Activated CD8-positive, alpha-beta memory T cell treated with anti-CD3 and anti-CD28 coated beads, Interleukin-2, amount 10 ng/mL, durations not matched to agents 7 days and 5 days (primary cell): ENCODE measurements at places on chromosomes 3 and 15. TPM values are rescaled to one million over a fixed set of nuclear protein-coding genes. Genes with fewer than 3 reads are reported as not detected.

- DNase-seq = no peak
Measured at GRCh38 chr3:196524527-196524926, 9.4 kb upstream of the SMCO1 start.

DNA sequence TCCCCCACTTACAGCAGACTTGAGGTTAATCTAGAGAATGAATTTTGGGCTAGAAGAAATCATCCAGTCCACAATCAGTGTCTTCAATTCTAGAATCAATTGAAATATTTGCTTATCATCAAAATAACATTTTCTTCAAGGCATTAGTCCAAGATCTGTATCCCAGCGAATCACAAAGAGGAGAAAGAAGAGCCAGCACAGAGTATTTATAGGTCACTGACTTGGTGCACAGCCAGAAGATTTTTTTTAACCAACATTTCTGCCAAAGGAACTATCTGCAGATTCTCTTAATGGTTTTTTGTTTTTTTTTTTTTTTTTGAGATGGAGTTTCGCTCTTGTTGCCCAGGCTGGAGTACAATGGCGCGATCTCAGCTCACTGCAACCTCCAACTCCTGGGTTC, 178.2 kb downstream of the TNIK start:
- DNase-seq = no peak

- no peak for DNase-seq
Measured at GRCh38 chr3:101512396-101512645, 691 bp downstream of the SENP7 start.

- DNase-seq = no peak
Measured at GRCh38 chr15:39960411-39960810, 26.5 kb downstream of the EIF2AK4 start.

GRCh38 chr15:79007066-79007465, 62.2 kb upstream of the CTSH start:
- peak; percentile 77 for DNase-seq

DNA sequence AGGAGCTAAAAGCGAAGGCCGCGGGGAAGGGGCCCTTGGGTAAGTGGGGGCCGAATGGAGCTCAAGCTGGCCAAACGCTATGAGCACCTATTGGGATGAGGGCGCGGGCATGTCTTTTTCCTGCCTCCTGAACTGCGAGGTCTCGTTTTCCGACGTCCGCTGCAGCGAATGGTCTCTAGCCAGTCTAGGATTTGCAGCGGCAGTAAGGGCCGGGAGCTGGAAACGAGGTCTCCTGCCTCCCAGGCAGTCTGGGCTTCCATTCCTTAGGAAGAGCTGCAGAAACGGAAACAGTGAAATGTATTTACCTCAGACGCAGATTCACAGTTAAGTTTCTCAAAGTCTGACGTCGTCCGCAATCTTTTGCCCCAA, 517 bp downstream of the TMA7 start:
- no peak for DNase-seq

DNA sequence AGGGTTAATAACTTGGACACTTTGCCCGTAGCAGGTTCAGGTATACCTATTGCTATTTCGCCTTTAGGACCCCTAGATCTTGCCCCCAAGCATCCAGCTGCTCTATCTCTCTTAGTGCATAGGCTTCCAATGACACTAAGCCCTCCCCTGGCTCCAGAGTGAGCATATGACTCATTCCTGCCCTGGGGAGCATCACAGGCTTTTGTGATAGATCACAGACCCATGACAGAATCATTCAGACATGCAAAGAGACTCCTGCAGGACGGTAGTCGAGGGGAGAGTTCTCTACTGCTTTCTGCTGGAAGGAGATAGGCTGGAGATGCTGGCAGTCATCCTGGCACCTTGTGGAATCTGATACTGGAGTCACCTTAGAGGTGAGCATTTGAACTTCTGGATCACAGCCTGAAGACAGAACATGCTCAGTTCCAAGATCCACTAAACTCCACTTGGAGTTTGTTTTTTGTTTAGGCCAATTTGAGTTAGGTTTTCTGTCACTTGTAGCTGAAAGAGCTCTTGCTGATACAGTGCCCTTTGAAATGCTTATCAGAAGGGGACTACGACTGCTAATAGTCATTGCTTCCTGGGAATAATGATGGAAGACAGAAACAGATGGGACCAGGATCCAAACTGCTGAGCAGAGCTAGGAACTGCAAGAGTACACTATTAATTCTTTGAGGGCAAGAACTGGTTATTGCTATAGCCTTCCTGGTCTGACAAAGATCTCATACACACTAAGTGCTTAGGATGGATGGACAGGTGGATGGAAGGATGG, 11.0 kb downstream of the LYSMD2 start:
- peak; percentile 57 for DNase-seq

DNA sequence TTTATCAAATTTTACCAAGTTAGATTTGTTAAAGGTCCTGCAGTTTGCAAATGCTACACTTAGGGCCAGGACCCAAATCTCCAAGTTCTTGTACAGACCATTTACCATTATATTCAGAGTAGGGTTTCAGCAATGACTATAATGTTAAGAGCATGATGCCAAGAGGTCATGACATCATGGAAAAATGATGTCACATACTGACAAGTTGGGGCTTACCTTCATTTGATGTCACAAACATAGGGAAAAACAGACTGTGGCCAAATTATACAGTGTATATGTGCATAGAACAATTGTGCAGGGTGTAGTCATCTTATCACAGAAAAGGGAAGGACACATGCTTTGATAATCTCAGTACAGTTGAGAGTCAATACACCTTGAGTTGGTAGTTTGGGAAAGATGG, 10.1 kb upstream of the THRB start:
- DNase-seq = no peak

DNA sequence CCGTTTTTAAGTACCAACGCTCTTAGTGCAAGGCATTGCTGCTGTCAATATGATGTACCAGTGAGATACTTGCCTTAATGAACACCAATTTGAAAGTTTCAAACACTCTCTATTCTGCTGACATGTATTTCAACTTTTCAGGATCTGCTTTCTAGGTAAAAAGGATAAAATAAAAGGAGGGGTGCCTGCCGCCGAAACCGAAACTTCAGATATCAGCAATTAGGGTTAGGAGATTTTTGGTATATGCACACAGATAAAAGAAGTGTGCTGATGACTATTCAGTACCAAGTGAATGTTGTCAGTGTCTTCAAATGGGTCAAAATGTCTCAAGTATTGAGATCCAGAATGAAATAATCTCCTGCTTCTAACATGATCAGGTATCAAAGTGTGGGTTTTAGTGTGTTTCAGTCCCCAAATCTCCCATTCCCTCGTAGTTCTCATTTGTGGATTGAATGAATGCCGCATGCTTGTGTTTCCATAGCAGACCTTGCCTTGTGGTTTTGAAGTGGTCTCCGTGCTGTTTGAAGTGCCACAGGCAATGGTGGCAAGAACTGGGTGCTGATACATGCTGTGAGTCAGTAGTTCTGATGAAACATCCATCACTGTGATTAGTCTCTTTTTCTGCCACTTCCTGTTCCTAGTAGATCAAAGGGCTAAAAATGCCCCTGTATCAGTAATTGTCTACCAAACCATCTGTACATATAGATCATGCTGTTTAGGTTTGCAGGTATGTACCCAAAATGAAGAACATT, 22.5 kb downstream of the CHST14 start:
- peak; percentile 71 for DNase-seq

GRCh38 chr15:38215707-38216106, 36.9 kb upstream of the SPRED1 start:
- no peak for DNase-seq

DNA sequence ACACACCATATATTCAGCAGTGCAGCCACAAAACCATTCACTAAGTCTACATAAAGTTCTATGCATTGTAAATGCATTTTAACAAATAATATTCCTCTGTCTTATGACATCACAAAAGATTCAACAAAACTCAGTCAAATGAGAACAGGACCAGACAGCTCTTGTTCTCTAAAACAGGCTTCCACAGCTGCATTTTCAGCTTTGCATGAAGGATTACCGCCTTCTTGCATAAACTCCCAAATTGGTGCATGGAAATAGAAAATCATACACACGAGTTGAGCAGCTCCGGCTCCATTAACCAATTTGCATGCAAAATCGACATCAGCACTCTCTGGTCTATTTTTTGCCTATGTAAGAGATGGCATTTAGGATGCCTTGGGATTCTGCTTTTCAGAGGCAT, 66.4 kb downstream of the RFTN1 start:
- DNase-seq = no peak

GRCh38 chr3:99843590-99844258, 26.1 kb downstream of the CMSS1 start:
- no peak for DNase-seq

GRCh38 chr15:74858369-74858740, 14.8 kb downstream of the SCAMP2 start:
- DNase-seq = no peak

GRCh38 chr15:87582169-87582568, 674.4 kb downstream of the NTRK3 start:
- no peak for DNase-seq

- DNase-seq = no peak
Measured at GRCh38 chr15:92984161-92984560, 84.0 kb downstream of the CHD2 start.

- DNase-seq = no peak
Measured at GRCh38 chr15:39301589-39301999, 279.3 kb upstream of the THBS1 start.

GRCh38 chr3:38649500-38650247, at the start of gene SCN5A:
TSS of gene SCN5A (minus strand) at chr3:38649687. CDS start at chr3:38633307, 16,380 bp downstream.
- DNase-seq = peak; percentile 50

- peak; percentile 95 for DNase-seq
Measured at GRCh38 chr15:70492240-70493177, 270.8 kb downstream of the UACA start.

- peak; percentile 73 for DNase-seq
Measured at GRCh38 chr3:186705882-186706780, 11.0 kb upstream of the KNG1 start.

- DNase-seq = no peak
Measured at GRCh38 chr15:41323611-41324010, 8.8 kb downstream of the OIP5 start.

DNA sequence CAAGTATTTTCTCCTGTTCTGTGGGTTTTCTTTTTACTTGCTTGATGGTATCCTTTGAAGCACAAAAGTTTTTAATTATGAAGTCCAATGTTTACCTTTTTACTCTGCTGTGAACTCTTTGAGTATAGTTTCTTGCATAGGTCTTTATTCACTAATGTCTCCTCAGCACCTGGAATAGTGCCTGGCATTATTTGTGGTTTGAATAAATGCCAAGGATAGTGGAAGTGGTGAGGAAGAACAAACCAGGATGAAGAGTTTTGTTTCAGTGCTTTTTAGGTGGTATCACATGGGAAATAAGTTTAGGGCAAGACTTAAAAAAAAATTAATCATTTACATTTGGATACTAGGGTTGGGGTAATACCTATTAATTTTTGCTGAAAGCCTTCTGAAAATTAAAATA, 25.7 kb downstream of the GPD1L start:
- no peak for DNase-seq

DNA sequence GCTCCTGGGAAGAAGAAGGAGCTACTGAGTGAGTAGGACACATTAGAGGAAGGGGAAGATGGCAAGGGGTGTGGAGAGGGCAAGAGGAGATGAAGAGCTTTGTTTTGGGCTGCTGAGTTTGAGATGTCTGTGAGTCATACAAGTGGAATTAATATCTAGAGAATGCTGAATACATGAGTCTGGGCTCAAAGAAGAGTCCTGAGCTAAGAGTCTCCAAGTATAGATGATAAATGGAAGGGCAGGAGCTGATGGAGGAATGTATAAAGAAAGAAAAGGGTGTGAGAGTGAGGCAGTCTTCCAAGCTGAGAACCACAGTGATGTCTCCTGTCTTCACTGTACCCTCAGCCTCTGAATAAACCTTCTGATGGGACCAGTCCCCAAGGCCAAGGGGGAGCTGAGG, 205.5 kb upstream of the MRPL3 start:
- no peak for DNase-seq

- DNase-seq = peak; percentile 55
Measured at GRCh38 chr3:195558602-195559001, 15.5 kb upstream of the PPP1R2 start.

DNA sequence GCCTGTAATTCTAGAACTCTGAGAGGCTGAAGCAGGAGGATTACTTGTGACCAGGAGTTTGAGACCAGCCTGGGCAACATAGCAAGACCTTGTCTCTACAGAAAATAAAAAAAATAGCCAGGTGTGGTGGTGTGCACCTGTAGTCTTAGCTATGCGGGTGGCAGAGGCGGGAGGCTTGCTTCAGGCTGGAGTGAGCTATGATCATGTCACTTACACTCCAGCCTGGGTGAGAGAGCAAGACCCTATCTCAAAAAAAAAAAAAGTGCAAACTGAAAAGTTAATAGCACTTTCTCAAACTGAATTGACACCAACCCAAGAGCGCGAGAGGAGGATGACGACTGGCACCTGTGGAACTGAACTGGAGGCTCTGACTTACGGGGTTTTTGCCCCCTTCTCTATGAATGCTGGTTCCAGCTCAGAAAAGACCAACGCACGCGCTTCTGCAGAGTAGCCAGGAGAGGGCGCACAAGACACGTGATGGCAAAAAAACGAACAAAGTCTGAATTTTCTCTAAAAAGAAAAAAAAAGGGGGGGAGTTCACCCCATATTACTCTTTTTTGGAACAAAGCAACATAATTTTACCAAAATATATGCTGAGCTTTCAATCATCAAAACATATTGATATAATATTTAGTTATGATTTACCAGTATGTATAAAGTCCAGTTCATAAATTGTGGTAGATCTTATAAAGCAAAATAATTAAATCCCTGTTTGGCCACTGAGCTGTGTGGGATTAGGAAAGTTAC, 23.7 kb downstream of the CFAP92 start:
- DNase-seq = peak; percentile 77

DNA sequence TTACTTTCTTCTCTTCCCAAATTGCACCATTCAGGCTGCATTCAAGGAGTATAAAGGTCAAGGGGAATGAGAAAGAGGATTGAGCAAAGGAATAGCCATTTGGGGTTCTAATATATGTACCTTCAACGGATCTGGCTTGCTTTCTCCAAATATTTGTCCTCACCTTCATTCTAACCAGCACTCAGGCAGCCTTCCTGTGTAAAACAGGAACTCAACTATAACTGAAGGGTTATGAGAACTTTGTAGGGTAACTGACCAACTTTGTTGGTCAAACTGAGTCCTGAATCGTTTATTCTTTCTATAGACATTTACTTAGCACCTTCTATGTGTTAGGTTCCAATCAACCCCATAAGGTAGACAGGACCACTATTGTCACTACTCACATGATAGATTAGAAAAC, 5.1 kb upstream of the CPOX start:
- DNase-seq = no peak

- DNase-seq = no peak
Measured at GRCh38 chr3:43704697-43705096, 14.0 kb downstream of the ABHD5 start.

DNA sequence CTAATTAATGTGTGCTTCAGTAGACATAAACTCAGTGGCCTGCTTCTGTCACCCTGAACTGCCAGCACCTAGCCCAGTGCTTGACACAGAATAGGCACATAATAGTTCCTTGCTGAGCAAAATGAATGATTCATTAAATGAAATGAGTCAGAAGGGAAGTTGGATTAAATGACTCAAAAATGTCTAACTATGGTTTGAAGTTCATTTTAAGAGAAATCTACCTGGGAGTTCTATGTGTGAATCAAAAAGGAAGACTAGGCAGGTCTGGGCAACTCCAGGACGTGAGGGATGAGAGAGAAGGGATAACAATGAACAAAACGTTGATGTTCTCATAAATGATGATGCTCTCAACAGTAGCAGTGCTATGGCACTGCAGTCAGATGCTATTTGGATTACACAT, 175.0 kb downstream of the CFAP20DC start:
- DNase-seq = no peak

DPPA4 gene
- not detected for total RNA-seq

AADAC gene
- total RNA-seq = not detected

FMN1 gene
- total RNA-seq = not detected

DBR1 gene
- 22.0 TPM for total RNA-seq

ARL6IP5 gene
- 203 TPM for total RNA-seq

MYZAP gene
- total RNA-seq = not detected

PEX5L gene
- 1.1 TPM for total RNA-seq

GADL1 gene
- total RNA-seq = not detected

FETUB gene
- total RNA-seq = not detected
